ENCODE measurements at places on chromosomes 3 and 15.

DNA sequence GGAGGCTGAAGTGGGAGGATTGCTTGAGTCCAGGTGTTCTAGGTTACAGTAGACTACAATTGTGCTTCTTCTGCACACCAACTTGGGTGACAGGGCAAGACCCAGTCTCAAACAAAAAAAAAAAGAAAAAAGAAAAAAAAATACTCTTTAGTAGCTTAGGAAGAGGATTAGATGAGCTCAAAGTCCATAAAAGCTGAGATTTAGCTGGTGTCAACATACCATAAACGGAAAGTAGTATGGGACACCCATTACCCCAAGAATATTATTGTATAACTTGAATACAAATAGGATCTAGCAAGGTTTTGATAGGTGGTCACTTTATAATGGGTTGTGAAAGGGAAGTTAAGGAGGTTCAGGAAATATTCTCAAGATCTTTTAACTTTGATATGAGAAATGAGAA, 38.0 kb upstream of the ULK4 start:
- H3K27ac ChIP-seq, result no peak overlapping the region
- H3K4me3 ChIP-seq, result no peak overlapping the region
- H3K4me1 ChIP-seq, result peaks cover 13% of the 10 kb centered on the region
- H3K27me3 ChIP-seq, result no peaks in the 10 kb centered on the region

- H3K27ac ChIP-seq, result no peak overlapping the region
- no peak overlapping the region for H3K4me3 ChIP-seq
- peaks cover 19% of the 10 kb centered on the region for H3K4me1 ChIP-seq
Measured at GRCh38 chr3:47016934-47017435, 37.5 kb downstream of the NBEAL2 start.

DNA sequence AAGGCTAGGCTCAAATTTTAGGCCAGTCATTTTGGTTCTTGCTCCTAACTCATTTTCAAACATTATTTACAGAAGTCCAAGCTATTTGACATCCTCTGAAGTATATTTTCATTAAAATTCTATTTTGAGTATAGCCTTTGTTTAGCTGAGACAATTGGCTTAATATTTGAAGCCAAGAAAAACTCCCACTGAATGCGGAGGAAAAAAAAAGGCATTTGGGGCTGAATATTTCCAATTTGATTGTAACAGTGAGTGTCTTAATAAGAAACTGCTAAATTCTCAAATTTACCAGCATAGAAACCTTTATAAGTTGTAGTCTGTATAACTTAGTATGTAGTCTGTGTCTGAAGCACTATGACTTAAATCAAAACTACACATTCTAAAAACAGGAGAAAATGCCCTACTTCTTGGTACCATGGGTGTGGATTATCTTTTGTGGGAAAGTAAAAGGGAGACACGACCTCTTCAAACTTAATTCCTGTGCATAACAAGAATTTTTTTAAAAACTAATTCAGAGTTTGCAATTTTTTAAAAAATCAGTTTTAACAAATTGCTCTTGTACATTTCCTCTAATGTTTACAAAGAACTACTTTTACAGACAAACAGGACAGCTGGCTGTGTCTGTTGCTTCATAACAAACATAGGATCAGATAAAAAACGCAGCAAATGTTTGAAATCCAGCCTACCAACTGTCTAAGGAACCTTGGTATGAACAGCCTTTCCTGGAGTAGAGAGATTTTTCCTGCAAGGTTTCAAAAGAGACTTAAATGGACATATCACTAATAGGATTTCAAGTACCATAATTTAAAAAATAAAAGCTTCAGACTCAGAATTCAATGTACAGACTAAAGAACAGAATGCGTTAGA, 52.7 kb upstream of the LMOD3 start:
- peak overlapping the region; percentile 4 for H3K27ac ChIP-seq
- no peaks in the 10 kb centered on the region for H3K27me3 ChIP-seq
- H3K4me3 ChIP-seq, result no peak overlapping the region
- H3K4me1 ChIP-seq, result no peaks in the 10 kb centered on the region
- H3K36me3 ChIP-seq, result no peaks in the 10 kb centered on the region

GRCh38 chr15:45129651-45130129, at the start of the genes DUOX1 and DUOXA1:
DUOX1 (plus strand) TSS chr15:45129994; CDS start chr15:45131967, 1,973 bp downstream.
DUOXA1 (minus strand) TSS chr15:45129879; CDS start chr15:45123014, 6,865 bp downstream.
- peak within 1 kb of the TSS; percentile 32 for H3K4me3 ChIP-seq
- H3K36me3 ChIP-seq, result no peaks in the 10 kb centered on the region
- H3K4me1 ChIP-seq, result no peaks in the 10 kb centered on the region
- H3K27me3 ChIP-seq, result peaks cover 24% of the 10 kb centered on the region
- H3K27ac ChIP-seq, result no peak within 1 kb of the TSS

GRCh38 chr3:182183716-182184430, 472.1 kb downstream of the SOX2 start:
- H3K4me3 ChIP-seq, result no peak overlapping the region
- H3K36me3 ChIP-seq, result no peaks in the 10 kb centered on the region
- H3K4me1 ChIP-seq, result no peaks in the 10 kb centered on the region
- no peak for DNase-seq

- H3K27me3 ChIP-seq, result no peaks in the 10 kb centered on the region
- DNase-seq, result peak; percentile 89
- H3K4me3 ChIP-seq, result no peak overlapping the region
- peaks cover 33% of the 10 kb centered on the region for H3K4me1 ChIP-seq
- no peaks in the 10 kb centered on the region for H3K36me3 ChIP-seq
Measured at GRCh38 chr3:116135457-116136085, 309.7 kb downstream of the LSAMP start.

GRCh38 chr3:148922467-148922866, 57.4 kb downstream of the CPA3 start:
- no peaks in the 10 kb centered on the region for H3K4me1 ChIP-seq
- no peaks in the 10 kb centered on the region for H3K27me3 ChIP-seq
- H3K27ac ChIP-seq, result no peak overlapping the region
- DNase-seq, result no peak

DNA sequence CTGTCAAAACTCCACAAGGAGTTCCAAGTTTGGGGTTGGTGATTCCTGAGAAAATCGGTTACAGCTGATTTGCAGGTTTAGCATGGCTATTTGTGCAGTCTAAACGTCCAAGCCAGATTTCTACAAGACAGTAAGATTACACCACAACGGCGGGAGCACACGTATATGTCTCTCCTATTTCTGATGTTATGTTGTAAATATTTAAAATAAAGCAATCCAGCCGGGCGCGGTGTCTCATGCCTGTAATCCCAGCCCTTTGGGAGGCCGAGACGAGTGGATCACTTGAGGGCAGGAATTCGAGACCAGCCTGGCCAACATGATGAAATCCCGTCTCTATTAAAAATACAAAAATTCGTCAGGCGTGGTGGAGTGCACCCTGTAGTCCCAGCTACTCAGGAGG, 106.8 kb upstream of the IGF1R start:
- no peak for DNase-seq
- no peaks in the 10 kb centered on the region for H3K27me3 ChIP-seq
- H3K27ac ChIP-seq, result no peak overlapping the region
- no peaks in the 10 kb centered on the region for H3K4me1 ChIP-seq
- no peaks in the 10 kb centered on the region for H3K36me3 ChIP-seq
